ENCODE measurements at places on chromosomes 11 and 22.

- no peak for DNase-seq
Measured at GRCh38 chr11:48063424-48063978, 83.1 kb downstream of the PTPRJ start.

- no peak for DNase-seq
Measured at GRCh38 chr11:6531267-6531752, 34.2 kb downstream of the DNHD1 start.

DNA sequence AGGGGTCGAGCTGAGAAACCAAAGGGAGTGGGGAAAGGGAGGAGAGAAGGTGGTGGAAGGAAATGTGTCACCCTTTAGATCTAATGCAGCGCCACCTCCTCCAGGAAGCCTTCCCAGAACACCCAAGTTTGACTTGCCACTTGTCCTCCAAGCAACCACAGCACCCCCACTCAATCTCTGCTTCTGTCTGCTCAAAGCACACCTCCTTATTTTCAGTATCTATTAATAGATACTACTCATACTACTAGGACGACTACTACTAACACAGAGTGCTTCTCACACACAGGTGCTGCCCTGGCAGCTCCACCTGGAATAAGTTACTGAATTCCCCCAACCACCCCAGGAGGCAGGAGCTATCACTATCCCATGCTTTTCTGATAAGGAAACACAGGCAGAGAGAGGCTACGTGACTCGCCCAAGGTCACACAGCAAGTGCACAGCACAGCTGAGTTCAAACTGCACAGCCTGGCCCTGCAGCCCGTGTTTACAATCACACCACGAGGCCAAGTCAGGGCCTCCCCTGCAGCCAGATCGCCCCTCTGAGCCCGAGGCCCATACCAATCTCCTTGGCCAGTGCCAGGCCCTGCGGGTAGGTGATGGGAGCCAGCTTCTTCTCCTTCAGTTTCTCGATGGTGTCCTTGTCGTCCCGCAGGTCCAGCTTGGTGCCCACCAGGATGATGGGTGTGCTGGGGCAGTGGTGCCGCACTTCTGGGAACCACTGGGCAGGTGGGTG lies 13.2 kb downstream of the RAC2 start:
- no peak for DNase-seq

GRCh38 chr22:48781868-48782267 lies 1045.8 kb downstream of the BRD1 start:
- no peak for DNase-seq

- no peak for DNase-seq
Measured at GRCh38 chr11:36622431-36623136, 24.5 kb upstream of the RAG2 start.

- DNase-seq = no peak
Measured at GRCh38 chr11:1153105-1153950, 4.4 kb upstream of the MUC5AC start.

DNA sequence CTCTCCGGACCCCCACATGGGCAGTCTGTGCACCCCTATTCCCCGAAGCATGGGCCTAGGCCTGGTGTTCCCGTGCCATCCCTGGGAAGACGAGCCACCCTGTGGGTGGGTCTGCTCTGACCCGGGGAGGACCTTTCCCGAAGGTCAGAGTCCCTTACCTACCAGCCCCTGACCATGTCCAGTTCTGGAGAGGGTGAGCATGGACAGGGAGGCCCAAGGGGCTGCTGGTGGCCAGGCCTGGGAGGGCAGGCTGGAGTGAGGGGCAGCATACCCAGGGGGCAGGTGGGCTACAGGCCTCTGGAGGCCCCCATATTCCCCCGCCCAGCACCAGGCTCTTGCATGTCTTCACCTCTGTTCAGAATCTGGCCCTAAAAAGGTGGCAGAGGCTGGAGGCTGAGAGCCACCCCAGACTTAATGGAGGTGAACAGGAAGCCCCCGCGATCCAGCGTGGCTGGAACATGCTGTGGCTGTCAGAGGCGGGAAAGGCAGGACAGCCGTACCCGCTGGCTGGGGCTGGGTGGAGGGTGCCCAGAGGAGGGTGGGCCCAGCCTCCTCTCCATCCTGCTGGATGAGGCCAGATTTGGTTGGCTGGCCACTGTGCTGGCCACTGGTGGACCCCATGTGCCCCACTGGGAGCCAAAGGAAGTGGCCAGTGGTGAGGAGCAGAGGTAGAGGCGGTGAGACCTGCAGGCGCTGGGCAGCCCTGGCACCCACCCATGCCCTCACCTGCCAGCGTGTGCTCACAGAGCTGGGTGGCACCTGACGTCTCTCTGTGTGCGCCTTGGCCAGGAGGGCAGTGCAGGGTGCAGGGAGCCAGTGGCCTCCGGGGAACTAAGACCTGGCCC lies 11.2 kb upstream of the SYT8 start:
- no peak for DNase-seq

DNA sequence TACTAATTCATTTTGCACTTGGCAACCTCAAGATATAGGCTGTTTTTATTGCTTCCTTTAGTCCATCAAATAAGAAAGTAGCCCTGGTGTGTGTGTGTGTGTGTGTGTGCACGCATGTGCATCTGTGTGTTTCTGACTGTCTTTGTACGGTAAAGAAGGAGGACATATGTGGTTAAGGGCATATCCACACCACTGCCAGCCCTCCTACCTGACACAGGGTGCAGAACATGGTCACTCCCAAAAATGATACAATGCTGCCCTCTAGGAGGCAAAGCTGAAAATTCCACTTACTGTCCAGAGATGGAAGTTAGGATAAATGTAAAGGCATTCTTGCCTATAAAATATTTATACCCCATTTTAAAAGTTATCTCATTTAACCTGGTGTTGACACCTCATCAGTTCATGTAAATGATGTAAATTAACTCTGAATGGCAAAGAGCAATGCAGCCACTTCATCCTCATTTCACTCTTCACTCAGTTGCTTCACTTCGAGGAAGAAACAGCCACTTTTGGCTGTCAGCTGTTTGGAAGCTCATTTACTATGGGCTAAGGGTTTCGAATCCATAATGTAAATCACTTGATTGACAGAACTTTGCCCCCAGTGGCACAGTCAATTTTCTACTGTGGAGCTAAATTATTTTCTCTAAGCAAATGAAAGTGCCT lies 83.1 kb upstream of the MTNR1B start:
- peak; percentile 65 for DNase-seq

DNA sequence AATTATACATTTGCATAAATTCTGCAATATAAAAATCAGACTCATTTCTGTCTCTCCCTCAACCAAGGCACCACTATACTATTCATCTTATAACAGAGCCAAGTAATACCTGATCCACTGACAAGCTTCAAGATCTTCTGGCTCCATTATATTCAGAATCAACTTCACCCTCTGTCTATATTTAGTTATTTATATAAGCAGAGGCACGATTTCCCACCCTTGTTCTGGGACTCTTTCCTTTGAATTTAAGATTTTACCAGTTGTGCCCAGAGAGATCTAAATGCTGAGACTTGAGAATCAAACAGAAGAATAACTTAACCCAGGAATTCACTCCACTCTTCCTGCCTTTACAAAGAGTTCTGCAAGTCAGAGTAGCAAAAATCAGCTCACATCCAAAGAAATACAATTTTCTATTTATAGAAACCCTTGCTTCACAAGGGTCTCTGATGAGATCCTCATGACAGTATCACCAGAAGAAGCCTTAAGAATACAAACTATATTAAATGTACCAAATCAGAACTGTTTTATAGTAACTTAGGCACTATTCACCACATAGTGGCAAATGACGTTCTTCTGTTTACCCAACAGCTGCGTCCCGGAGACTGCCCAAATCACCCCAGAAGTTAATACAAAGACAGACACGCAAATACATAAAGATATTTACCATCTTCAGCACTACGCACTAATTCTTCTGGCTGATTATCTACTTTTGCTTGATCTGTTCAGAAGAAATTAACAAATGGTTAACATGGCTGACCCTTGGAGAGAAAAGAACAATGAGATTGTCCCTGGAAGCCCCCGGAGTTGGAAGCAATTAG lies 32.3 kb upstream of the CCDC89 start:
- DNase-seq = no peak

DNA sequence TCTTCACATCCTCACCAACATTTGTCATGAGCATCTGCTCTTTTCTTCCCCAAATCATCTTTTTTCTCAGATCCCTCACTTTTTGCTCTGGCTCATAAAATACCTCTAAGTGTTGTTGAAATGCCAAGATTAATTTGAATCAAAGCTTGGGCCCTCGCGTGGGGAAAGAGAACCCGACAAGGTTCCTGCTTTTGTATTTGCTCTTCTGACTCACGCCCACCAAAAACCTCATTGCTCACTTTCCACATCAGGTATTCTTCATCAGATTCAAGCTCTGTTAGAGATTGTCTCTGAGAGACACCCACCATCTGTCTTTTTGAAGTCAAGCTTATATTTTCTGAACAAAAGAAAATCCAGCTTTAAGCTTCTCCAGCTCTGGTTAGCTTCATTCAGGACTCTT lies 52.9 kb upstream of the FBXO3 start:
- no peak for DNase-seq

GRCh38 chr11:122265981-122266380 lies 150.0 kb upstream of the BLID start:
- DNase-seq = no peak

DNA sequence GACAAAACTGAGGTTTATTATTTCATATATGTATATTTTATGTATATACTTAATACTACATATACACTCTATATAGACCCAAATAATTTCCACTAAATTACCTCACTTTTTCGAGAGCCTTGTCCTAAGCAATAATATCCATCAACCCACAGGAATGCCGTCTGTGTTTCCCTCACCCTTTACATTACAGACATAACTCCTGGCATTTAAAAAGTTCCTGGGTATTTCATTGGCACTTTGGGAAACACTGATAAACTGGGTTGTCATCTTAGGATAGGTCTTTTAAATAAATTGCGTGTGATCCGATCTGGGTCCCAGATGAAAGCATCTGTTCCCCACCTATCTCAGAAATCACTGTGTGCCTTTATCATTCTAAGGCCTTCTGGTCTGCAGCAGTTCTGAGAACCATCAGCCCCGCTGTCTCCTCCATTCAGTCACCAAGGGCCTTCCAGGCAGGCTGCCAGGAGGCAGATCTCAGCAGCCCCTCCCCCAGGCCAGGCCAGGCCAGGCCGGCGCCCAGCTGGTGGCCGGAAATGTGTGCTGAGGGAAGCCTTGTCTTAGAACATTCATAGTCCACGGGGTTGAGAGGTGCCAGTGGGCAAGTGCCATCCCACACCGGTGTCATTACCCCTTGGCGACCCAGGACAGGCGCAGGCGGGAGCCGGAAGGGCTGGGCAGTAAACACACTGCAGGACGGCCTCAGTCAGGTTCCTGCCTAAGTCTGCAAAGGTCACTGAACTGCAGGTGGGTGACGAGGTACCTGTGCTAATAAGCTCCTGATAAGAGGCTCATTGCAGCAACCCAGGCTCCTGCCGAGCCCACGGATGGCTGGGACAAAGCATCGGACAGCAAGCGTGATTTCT lies 3.3 kb downstream of the FGF19 start:
- peak; percentile 65 for DNase-seq

GRCh38 chr11:106379712-106380111 lies 302.2 kb downstream of the AASDHPPT start:
- DNase-seq = no peak
